CD4-positive, alpha-beta T cell treated with Interleukin-4 for 1 hour (primary cell): ENCODE measurements at places on chromosomes 3 and 15.
A peak's percentile ranks its signal among the peaks of the same experiment; 100 is the strongest.

GRCh38 chr15:35671981-35672380, 126.0 kb upstream of the DPH6 start:
- no peak for DNase-seq

GRCh38 chr3:147521646-147522045, 112.5 kb downstream of the ZIC1 start:
- DNase-seq, result no peak

GRCh38 chr3:43036621-43037423, 57.7 kb downstream of the GASK1A start:
- DNase-seq, result peak; percentile 34

GRCh38 chr3:14143271-14144225, 18.7 kb downstream of the TMEM43 start:
- peak; percentile 26 for DNase-seq

- DNase-seq, result no peak
Measured at GRCh38 chr3:5618170-5618569, 430.7 kb downstream of the EDEM1 start.

GRCh38 chr3:77577264-77577663, 537.4 kb downstream of the ROBO2 start:
- no peak for DNase-seq

- no peak for DNase-seq
Measured at GRCh38 chr15:58393241-58393662, 38.5 kb upstream of the LIPC start.

- DNase-seq, result no peak
Measured at GRCh38 chr3:107756649-107757048, 233.9 kb downstream of the BBX start.

GRCh38 chr3:67998281-67998680, 343.9 kb upstream of the SUCLG2 start:
- DNase-seq, result no peak

GRCh38 chr15:31328969-31329639, 2.5 kb downstream of the KLF13 start:
- peak; percentile 28 for DNase-seq

DNA sequence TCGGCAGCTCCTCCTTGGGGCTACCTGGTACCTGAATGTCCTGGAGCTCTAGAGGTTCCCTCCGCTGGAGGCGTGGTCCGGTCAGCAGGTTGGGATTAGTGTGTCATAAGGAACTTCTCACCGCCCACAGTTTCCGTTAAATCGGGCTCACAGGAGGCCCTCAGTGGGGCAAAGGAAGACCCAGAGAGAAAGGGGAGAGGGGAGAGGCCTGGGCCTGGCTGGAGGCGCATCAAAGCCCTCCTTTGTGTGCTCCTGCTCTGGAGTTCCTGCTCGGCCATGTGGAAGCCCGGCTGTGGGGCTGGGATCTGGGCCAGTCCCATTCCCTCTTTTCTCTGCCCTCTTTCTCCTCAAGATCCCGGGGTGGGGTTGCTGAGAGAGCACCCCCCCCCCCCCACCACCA, at the start of gene RLBP1:
RLBP1 (minus strand) TSS at position 37 of the 400 bp plus-strand sequence. CDS start 2,604 bp downstream, outside the sequence.
- DNase-seq, result no peak

GRCh38 chr15:29891096-29891457, 68.8 kb upstream of the TJP1 start:
- DNase-seq, result no peak

GRCh38 chr15:55357774-55358173, 38.8 kb downstream of the PIGB start:
- DNase-seq, result no peak

- no peak for DNase-seq
Measured at GRCh38 chr3:4413467-4413866, 53.6 kb downstream of the SUMF1 start.
